ENCODE measurements at places on chromosomes 12 and 14. TPM values are rescaled to one million over a fixed set of nuclear protein-coding genes. Genes with fewer than 3 reads are reported as not detected.

- H3K36me3 ChIP-seq: no peaks in the 10 kb centered on the region
- H3K27ac ChIP-seq: peak overlapping the region; percentile 71
- peaks cover 21% of the 10 kb centered on the region for H3K27me3 ChIP-seq
These were observed 20.9 kb upstream of the KIF26A start for GRCh38 chr14:104117341-104118005.

DNA sequence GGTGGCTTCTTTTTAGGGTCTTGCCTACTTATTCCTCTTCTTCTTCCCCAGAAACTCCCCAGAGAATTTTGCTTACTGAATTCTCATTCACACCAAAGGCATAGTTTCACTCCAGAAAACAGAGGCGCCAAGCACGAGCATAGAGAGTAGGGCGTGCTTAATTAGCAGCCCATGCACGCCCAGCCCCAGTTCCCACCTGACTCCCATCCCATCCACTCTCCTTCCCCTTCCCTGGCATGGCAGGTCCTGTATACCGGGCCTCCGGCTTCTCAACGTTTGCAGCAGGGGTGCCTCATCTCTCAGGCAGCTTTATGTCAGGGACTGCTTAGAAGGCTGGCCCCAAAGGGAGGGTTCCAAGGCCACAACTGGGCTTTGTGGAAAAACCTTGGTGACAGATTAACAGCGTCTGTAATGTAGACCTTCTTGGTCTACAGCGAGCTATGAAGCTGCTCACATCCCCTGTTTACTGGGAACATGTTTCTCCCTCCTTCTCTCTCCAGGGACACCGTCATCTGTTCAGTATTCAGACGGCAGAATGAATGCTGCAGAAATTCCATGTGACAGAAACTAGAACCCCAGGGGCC, 62.7 kb downstream of the ACTN1 start:
- no peak overlapping the region for H3K27ac ChIP-seq
- no peak overlapping the region for H3K4me3 ChIP-seq
- H3K36me3 ChIP-seq: peaks cover 52% of the 10 kb centered on the region
- H3K27me3 ChIP-seq: no peaks in the 10 kb centered on the region

DNA sequence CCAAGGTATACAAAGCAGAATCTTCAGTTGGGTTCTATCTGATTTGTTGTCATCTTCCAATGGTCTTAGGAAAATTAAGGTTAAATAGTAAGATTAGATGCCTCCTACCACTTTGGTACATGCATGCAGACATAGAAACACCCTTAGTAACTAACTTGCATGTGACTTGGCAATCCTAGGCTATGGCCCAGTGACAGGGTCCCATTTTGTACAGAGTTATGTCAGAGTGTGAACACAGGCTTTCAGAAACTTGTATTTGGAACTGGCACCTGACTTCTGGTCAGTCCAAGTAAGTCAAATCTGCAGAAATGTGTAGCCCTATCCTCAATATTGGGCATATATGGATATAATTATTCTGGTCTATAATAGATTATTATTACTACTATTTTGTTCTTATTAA, 53.1 kb downstream of the DAD1 start:
- no peak overlapping the region for H3K4me3 ChIP-seq
- no peak overlapping the region for H3K27ac ChIP-seq
- H3K36me3 ChIP-seq: no peaks in the 10 kb centered on the region
- no peaks in the 10 kb centered on the region for H3K27me3 ChIP-seq
- no peak for DNase-seq
- H3K4me1 ChIP-seq: peaks cover 20% of the 10 kb centered on the region

DNA sequence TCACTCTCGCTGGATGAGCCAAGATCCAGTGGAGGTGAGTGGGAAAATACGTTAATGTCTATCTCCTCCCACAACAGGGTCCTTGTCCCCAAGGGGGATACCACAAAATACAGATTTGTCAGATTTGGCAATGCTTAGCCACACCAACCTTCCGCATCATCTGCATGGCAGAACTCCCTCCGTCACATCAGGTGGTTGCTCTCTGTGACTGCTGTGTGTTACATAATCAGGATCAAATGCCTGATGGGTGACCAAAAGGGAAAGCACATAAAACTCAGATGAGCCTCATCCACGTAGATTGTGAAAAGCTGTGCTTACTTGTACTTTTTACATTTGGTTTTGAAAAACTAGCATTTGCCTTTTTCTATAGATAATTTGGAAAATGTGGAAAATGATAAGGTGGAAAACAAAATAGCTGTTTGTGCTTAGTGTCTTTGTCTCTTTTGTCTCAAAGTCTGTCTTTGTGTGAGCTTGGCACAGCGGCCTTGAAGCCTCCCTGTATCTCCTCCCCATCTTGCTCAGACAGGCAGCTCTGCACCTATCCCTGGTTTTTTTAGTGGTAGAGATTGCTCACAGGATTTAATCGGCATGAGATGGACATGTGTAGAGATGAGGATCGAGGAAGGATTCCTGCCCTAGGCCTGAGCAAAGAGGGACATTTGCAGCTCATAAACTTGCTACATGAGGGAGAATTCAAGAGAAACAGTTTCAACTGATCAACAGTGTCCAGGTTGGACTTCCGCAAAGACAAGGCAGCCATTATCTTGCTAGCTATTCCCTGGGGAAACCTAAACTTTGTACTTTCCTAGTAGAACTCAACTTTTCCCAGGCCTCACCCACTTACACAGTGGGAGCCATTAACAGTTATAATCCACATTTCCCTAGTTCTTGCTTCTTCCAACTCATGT, 3.6 kb upstream of the FGF6 start:
- H3K27me3 ChIP-seq: no peaks in the 10 kb centered on the region

GRCh38 chr12:103742349-103742932, 98.6 kb downstream of the NT5DC3 start:
- H3K4me3 ChIP-seq: no peak overlapping the region
- no peaks in the 10 kb centered on the region for H3K4me1 ChIP-seq
- no peaks in the 10 kb centered on the region for H3K27me3 ChIP-seq
- H3K36me3 ChIP-seq: no peaks in the 10 kb centered on the region

The NOVA1 gene
- total RNA-seq: 3.1 TPM

The RNU6-8 gene
- total RNA-seq: not detected

- H3K27me3 ChIP-seq: no peaks in the 10 kb centered on the region
- DNase-seq: no peak
- no peaks in the 10 kb centered on the region for H3K4me1 ChIP-seq
- no peak overlapping the region for H3K4me3 ChIP-seq
- no peak overlapping the region for H3K27ac ChIP-seq
These were observed 502.3 kb downstream of the TMEM132D start for GRCh38 chr12:129401572-129401971.

GRCh38 chr12:116152268-116152667, 125.2 kb downstream of the MED13L start:
- H3K4me1 ChIP-seq: peaks cover 46% of the 10 kb centered on the region
- no peaks in the 10 kb centered on the region for H3K27me3 ChIP-seq
- DNase-seq: no peak
- H3K4me3 ChIP-seq: no peak overlapping the region
- no peak overlapping the region for H3K27ac ChIP-seq
- no peaks in the 10 kb centered on the region for H3K36me3 ChIP-seq

The RIMBP2 gene
- not detected for total RNA-seq

GRCh38 chr14:91607322-91608047, 97.4 kb upstream of the PPP4R3A start:
- no peaks in the 10 kb centered on the region for H3K27me3 ChIP-seq
- H3K27ac ChIP-seq: no peak overlapping the region
- H3K4me1 ChIP-seq: no peaks in the 10 kb centered on the region
- no peak for DNase-seq
- H3K36me3 ChIP-seq: no peaks in the 10 kb centered on the region
- H3K4me3 ChIP-seq: no peak overlapping the region

DNA sequence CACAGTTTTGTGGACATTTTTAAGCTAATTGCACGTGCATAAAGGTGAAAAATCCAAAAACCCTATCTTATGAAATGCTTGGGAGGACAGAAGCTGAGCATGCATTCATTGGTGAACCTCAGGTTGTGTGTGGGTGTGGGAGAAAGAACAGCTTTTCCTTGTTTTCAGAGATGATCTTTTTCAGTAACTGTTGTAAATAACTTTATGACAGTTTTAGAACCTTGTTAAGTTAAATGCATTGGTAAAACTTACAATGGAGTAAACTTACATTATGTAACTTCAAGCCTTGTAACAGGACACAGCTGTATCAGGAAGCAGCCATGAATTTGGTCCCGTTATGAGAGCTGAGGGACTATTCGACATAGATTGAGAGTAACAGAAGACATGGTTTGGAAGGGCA, 587.4 kb downstream of the GALC start:
- H3K27me3 ChIP-seq: no peaks in the 10 kb centered on the region
- H3K4me3 ChIP-seq: no peak overlapping the region
- H3K4me1 ChIP-seq: no peaks in the 10 kb centered on the region
- no peak for DNase-seq
- H3K36me3 ChIP-seq: no peaks in the 10 kb centered on the region

DNA sequence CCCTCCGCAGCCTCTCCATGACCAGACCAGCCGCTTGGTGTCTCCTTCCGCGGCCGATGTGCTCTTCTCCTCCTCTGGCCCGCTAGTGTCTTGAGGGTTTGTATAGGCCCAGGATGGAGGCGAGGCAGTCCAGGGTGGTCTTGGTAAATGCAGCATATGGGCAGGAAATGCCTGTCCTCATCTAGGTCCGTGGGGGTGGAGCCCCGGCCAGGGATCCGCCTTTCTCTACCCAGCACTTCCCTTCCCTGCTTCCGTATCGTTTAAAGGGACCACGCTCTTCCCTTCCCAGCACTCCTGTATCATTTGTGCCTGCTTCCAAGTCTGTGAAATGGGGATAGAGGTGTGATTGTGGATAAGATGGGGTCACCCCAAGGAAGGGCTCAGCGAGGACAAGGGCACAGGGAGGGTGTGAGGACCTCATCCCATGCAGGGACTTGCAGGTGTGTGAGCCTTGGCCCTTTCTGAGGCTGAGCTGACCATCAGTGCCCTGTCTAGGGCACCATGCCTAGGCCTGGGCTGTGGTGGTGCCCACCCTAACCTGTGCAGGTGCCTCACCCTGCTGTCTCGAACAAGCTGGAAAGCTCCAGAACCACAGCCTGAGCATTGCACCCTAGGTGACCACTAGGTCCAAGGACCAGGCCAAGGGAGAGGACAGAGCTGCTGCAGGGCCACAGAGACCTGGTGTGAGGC, 326.8 kb upstream of the RTL1 start:
- no peak for DNase-seq
- H3K4me3 ChIP-seq: no peak overlapping the region
- H3K36me3 ChIP-seq: no peaks in the 10 kb centered on the region
- no peaks in the 10 kb centered on the region for H3K27me3 ChIP-seq
- H3K4me1 ChIP-seq: no peaks in the 10 kb centered on the region
- H3K27ac ChIP-seq: no peak overlapping the region

DNA sequence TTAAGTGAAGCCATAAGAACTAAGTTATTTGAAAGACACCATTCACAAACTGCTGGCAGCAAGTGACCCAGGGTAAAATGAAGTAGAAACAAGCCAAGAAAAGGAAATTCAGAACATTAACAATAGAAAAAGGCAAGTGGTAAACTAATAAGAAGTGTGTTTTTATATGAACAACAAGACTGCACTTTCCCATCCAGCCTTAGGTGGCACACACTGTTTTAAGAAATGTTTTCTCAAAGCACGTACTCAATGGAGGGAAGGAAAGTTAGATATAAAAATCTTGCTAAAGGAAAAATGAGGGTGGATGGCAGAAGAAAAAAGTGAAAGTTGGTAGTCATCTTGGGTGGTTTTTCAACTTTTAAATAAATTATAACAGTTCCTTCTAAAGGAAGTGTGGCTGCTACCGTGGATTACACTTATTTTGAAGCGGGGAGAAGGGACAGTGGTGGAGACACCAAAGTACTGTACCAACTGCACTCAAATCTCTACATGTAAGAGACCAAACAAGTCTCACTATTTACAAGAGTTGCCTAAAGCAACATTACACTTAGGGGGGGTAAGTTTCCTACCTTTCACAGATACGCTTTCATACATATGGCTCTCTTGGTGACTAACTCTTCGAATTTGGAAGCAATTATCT, 58.8 kb downstream of the SEL1L start:
- H3K36me3 ChIP-seq: peaks cover 30% of the 10 kb centered on the region
- H3K27ac ChIP-seq: no peak overlapping the region
- no peak for DNase-seq
- no peaks in the 10 kb centered on the region for H3K27me3 ChIP-seq

DNA sequence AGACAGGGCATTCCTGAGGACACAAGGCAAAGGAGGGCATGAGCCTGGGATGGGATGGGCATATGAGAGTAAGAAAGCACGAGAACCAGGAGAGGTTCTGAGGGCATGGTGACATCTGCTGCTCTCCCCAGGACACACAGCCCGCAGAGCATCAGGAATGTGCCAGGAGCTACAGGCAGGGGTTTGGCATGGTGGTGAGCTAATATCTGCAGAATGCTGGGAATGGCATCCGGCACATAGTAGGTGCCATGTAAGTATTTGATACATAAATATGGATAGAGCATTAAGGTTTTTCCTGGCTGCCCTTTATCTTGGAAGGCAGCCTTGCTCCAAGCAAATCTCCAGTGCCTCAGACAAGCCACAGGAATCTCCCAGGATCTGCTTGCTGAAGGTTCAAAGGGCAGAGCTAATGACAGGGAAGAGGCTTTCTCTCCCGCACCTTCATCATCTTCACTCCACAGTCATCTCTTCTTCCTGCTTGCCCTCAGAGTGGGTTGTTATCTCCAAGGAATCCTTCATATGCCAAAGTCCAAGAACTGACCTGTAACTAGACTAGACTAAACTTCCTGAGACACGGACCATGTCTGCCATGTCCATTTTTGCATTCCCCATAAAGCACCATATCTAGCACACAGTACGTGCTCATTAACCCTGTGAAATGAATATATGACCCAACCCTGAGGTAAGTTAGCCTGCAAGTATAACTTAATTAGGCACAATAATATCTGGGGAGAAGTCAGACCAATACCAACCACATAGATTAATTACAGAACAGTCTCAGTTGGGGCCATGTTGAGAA, 62.0 kb upstream of the SCN8A start:
- no peak for DNase-seq
- no peak overlapping the region for H3K4me3 ChIP-seq
- H3K27me3 ChIP-seq: no peaks in the 10 kb centered on the region
- no peak overlapping the region for H3K27ac ChIP-seq
- H3K36me3 ChIP-seq: no peaks in the 10 kb centered on the region

DNA sequence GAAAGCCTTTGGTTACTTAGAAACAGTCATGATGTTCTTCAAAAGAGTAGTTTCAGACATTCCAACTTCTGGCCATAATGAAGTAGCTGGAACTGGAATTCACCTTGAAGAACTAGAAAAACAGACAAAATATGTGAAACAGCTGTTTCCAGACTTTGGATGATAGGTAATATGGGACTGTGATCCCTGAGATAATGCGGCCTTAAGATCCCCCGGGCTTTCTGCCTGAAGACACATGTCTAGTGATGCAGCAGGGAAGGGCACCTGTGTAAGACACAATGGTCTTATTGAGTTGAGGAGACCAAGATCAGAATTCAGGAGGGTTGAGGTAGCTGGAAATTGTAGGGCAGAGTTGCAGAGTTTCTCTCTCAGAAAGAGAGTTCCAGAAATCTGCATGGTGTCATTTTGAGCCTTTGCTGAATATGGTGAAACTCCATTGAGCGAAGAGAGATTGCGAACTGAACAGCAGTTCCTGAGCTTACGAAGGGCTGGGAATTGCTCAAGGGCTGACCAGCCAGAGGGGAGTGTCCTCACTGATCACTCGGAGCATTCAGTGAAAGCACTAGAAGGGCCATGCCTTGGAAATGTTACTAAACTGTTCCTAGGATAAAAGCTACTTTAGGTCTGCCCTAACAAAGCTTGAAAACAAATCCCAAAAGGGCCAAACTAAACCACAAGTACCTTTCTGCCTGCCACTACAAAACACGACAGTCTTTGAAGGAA, 41.7 kb upstream of the FRS2 start:
- no peak overlapping the region for H3K27ac ChIP-seq
- H3K4me1 ChIP-seq: no peaks in the 10 kb centered on the region
- no peaks in the 10 kb centered on the region for H3K27me3 ChIP-seq
- no peak overlapping the region for H3K4me3 ChIP-seq

Data from upper lobe of left lung (tissue), 6 donors.